Skeletal muscle cell (primary cell): ENCODE measurements at places on chromosomes 3 and 15.

DNA sequence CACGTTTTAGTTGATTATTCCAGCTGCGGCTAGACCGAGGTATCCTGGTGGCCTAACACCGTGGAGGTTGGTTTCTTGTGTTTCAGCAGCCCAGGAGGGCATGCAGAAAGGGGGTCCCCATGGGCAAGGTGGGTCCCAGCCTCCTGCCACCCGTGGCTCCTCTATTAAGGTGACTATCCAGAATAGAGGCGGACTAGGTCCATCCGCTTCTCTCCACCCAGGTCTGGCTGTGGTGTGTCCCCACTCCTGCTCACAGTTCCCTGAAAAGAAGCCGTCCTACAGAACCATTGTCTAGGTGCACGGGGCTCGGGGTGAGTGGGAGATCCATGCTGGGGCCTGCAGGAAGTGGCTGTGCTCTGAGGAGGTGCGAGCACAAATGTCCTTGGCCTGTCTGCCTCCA lies 81.5 kb downstream of the WNT7A start:
- DNase-seq: no peak

- no peak for DNase-seq
Measured at GRCh38 chr3:69697381-69697780, 41.9 kb upstream of the MITF start.

DNA sequence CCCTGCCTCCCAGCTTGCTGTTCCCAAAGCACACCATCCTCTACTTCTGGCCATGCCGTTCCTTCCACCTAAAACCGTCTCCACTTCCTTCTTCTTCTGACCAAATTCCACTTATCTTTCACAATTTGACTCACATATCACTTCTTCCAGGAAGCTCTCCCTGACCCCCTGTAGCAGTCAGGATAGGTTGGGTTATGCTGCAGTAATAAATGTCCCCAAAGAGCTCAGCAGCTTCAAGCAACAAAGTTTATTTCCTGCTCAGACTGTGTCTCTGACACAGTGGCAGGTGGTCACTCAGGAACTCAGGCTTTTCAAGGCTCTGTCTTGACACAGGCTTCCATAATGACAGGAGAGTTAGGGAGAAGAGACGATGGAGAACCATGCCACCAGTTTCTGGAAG lies 27.4 kb downstream of the SLC6A11 start:
- no peak for DNase-seq

DNA sequence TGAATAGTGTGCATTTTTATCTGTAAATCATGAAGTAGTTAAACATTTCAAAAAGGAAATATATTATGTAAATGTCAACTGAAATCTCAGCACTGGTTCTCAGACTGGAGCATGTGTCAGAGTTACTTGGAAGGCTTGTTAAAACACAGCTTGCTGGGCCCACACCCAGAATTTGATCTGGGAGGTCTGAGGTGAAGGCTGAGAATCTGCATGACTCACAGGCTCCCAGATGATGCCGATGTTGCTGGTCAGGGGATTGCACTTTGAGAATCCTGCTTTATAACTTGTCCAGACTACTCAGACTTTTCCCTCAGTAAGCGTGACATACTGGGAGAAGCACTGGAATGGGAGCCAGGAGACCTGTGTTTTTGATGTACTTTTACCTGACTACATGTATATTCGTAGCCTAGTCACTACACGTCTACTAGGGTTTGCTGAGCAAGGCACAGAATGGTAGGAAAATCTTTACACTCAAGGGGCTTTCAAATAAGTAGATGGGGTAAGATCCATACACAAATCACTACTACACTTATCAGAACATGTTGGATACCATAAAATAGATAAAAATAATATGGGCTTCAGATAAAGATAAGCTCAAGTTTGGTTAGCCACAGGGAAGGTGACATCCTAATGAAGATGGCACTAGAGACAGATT lies 77.1 kb upstream of the MEX3B start:
- DNase-seq: peak; percentile 94

DNA sequence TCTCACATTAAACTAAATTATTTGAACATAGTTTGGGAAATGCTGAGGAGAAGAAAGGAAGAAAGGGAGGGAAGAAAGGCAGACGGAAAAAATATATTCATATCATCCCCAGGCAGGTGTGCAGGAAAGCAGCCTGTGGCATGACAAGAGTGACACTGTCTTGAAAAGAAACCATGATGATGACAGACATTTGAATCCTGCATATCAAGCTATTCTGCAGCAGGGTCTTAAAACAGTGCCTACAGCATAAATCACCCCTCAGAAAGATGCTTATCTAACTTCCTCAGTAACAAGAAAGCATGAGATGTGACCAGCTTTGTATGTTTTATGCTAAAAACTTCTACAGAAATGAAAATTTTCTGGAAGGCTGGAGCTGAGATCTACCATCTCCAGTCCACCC lies 144.5 kb upstream of the GRM7 start:
- no peak for DNase-seq

DNA sequence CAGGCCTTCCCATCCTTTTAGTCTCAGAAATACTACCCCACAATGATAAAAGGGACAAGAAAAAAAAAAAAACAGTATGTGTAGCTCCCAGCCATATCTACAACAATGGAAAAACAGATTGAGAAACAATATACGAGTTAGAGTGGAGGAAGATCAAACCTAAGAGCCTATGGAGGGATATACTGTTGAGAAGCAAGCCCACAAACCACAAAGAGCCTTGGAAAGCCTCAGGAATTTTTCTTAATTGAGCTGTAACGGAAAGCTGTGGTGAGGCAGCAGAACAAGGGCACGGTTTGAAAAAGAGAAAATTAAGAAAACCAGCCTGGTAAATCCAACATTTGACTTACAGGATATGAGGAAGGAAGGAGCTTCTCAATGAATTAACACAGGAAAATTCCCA lies 21.4 kb downstream of the KPNA1 start:
- no peak for DNase-seq

GRCh38 chr3:101995371-101996046 lies 146.2 kb downstream of the NFKBIZ start:
- peak; percentile 37 for DNase-seq

- no peak for DNase-seq
Measured at GRCh38 chr3:97872525-97873042, 50.8 kb downstream of the CRYBG3 start.

DNA sequence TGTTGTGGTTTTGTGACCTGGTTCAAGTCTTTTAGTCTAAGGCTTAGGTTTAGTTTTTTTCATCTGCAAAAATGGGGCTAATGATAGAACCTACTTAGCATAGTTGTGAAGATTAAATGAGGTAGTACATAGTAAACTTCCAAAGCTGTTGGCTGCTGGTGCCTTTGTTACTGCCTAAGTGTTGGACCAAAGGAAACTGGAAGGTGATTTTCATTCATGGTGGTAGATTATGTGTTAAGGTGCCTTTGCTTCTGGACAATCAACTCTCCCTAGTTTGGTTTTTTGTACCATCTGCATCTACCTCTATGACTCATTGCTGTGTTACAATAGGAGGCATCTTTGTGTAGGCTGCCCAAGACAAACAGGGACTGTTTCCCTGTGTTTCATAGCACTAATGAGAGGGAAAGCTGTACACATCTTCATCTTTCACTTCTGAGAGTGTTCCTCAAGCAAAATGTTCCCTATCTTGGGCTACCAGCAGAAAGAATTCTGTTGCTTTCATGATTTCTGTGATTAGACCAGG lies 3.2 kb downstream of the MAP2K1 start:
- no peak for DNase-seq

GRCh38 chr15:37096558-37097143 lies 3.7 kb downstream of the MEIS2 start:
- no peak for DNase-seq

DNA sequence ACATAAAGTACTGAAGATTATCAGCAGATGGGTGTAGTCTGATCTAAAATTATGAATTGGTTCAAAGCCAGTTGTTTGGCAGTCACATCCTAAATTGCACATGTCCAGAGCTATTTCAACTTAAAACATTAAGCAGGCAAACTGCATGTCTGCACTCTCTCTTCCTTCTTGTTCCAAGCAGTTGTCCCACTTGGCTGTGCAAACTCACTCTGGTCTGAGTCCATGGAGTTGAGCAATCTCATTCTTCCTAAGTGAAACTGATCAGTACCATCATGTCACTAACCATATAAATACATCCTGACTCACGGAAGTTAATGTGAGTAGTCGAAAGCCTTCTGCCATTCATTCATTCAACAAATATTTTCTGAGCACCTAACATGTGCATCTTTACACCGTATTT lies 353.0 kb downstream of the ROBO1 start:
- peak; percentile 87 for DNase-seq

DNA sequence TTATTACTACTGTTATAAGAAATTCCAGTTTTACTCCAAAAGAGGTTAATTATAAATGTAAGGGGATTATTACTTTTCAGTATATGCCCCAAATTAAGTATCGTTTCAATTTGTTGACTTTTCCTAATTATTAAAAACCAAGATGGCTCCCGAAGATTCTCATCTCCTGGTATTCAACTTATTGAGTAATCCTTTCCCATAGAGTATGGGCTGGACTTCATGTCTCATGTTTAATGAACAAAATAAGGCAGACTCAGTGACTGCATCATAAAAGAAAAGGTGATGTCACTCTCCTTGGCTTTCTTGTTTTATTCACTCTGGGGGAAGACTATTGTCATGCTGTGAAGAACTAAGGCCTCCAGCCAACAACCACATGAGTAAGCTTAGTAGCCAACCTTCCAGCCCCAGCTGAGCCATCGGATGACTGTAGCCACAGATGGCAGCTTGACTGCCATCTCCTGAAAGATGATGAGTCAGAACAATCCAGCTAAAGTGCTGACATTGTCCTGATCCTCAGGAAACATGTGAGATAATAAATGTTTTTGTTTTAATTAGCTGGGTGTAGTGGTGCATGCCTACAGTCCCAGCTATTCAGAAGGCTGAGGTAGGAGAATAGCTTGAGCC lies 17.3 kb downstream of the IGF2BP2 start:
- peak; percentile 76 for DNase-seq

DNA sequence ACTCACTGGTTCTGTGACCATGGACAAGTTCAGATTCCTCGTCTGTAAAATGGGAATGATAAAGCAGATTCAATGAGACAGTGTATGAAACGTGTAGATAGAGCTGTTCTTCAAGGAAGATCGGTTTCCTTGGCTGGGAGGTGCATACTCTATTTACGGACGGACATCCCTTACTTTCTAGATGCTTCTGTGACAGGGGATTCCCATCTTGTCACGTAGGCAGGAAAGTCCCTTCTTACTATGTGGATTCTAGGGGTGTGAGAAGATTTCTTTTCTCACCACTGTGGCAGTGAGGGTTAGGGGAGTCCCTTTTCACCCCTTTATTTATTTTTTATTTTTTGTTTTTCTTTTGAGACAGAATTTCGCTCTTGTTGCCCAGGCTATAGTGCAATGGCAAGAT lies 180.9 kb upstream of the TBL1XR1 start:
- no peak for DNase-seq

DNA sequence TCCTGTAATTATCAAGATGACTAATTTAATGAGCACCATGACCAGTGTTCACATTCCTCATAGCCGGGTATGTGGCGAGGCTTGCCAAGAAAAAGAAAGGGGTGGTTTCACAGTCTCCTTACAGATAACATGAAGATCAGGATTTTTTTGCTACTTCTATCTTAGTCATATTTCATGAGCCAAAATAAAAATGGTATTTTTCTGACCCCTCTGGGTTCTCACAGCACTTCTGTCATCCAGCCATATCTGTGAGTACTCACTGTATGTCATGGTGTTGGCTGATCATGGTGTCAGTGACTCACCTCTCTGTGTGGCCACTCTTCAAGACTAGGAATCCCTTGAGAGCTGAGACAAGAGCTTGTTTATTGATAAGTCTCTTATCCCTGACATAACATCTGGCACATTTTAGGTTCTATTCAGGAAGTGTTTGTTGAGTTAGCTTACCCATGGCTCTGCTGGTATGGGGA lies 130.5 kb upstream of the LMCD1 start:
- DNase-seq: peak; percentile 53

- no peak for DNase-seq
Measured at GRCh38 chr3:43759297-43759782, 68.6 kb downstream of the ABHD5 start.
